T-cell (primary cell): ENCODE measurements at places on chromosomes 4 and X. TPM values are rescaled to one million over a fixed set of nuclear protein-coding genes. Genes with fewer than 3 reads are reported as not detected.

STOX2 gene
- total RNA-seq = 0.22 TPM

VCX3B gene
- total RNA-seq = not detected

DNA sequence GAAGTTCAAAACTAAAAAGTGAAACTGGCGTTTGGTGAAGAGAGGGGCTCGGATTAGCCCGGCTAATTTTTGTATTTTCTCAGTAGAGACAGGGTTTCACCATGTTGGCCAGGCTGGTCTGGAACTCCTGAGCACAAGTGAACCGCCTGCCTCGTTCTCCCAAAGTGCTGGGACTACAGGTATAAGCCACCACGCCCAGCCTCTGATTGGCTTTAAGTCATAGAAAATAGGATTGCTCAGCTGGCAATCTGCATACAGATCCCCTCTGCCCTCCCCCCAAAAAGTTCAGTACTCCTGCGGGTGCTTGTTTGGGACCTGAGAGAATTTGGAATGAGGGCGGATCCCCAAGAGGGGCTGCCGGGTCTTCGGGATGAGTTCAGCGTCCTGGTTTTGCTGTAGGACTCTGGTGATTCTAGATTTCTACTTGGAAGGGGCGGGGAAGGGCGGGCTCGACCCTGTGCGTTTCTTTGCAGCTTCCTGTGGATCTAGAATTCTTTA lies 537 bp upstream of the PRKX start:
- DNase-seq = no peak

DNA sequence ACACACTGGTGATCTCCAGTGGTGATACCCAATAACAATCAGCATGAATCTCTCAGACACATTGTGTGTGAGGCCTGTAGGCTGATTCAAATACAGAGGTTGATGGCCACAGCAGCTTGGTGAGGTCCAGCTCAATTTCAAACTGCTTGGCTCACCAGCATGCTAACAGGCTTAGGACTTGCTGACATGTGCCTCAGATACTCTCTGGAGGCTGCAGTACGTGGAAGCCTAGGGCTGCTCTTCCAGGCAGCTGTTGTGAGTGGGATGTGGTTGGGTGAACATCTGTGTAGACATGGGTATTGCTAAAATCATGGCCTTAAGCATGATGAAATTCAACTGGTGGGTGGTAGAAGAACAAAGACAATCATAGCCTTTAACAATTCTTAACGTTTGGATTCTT lies 4.3 kb downstream of the CXCL9 start:
- DNase-seq = no peak

- no peak for DNase-seq
These were observed 133.8 kb upstream of the TACR3 start for GRCh38 chr4:103853627-103854026.

DNA sequence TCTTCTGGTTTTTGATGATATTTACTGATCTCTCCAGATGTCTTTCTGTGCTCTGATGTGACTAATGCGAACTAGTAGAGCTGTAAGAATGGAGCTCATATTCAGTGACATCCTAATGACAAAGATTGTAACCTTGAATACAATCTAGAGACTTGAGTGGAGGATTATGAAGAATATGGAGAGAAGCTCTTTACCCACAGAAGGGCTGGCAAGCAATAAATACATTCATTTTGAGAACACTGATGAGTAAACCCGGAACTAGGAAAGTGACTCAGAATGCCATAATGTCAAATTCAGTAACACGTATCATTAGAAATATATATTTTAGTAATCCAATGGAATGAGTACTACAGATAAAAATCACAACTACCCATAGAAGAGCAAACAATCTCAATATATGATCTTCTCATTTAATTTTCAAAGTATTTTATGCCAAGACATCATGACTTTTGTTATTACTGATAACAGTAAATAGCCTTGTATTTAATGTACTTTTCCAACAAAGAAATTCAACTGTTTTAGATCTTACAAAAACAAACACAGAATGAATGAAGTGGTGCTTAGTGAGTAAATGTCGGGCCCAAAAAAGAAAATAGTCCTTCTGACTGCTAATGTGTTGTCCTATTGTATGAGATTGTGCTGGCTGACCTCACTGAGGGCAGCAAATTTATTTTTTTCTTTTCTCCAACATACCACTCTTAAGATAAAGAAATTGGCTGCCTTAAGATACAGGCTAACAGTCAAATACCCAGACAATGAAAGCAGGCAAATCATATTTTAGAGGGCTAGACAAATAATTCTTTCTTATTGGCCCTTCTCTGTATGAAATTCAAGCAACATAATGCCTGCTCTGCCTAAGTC lies 49.2 kb upstream of the HDAC8 start:
- DNase-seq = no peak

DNA sequence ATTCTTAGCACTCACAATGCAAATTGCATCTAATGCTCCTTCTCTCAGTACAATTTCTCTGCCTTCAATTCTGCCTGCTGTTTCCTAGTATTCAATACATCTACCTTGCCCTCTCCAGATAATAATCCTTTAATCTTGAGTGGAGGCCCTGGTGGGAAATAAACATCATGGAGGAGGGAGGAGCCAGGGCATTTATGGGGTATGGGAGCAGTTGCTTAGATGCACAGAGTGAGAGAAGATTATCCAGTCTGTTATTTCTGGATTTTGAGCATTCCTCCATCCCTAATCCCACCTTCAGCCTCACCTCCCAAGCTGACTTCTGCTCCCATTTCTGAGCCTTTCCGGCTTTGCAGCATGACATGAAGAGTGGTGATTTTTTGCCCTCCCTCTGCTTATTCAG lies 127.9 kb upstream of the PPP3CA start:
- no peak for DNase-seq

DNA sequence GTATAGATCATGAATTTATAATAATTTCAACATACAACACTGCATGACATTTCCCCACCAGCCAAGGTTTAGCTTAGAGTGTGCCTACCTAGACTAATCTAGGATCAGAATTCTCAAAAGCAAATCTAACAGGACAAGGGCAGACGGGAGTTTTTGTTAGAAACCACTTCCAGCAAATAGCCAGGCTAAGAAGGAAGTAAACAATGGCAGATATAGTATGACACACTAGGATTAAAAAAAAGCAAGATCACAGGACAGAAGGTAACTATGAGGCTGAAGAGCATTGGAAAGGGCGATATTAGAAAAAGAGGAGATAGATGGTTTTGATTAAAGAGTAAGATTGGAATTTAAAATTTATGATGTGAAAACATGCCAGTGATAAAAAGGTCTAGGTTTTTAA lies 124.8 kb downstream of the LRBA start:
- no peak for DNase-seq
